ENCODE measurements at places on chromosomes 5 and 9.
A peak's percentile ranks its signal among the peaks of the same experiment; 100 is the strongest.

DNA sequence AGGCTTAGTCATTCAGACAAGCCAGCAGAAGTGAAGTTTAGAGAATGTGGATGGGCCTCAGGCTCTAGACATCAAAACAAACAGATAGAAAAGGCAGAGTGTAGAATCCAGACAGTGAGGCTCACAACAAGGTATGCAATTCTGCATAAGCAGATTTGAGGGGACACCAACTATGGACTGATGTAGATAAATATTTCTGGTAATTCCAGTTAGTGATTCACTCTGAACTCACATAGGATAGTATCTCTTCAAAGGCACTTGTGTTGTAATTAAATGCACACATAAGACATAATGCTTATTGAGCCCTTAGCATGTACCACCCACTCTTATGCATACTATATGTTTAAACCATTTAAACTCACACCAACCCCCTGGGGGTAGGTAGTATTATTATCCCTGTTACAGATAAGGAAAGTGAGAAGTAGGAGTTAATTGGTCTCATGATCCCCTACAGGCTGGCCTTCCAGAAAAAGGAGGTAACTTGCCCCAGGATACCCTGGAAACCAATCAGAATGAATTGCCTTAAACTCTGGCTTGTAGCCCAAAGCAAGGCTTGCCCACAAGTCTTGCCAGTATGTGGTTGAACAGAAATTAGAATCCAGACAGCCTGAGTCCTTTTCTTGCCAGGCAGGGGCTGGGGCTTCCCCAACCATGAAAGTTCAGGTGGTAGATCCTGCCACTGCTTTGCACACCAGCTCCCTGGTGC is 39.5 kb upstream of the HSPB3 start:
- DNase-seq, result no peak

DNA sequence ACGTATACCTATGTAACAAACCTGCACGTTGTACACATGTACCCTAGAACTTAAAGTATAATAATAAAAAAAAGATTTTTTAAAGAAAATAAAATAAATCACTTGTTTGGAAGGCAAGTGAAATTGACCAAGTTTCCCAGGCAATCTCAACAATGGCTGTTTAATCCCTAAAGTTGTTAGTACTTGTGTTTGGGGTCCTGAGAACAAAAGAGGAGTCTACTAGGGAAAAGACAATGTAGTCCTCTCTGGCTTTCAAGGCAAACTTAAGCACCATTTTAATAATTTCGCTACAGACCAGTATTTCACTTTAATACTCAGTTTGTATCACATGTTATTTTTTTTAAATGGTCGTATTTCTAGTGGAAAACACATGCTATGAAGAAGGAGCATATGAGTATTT is 14.2 kb downstream of the CEMIP2 start:
- DNase-seq, result no peak

DNA sequence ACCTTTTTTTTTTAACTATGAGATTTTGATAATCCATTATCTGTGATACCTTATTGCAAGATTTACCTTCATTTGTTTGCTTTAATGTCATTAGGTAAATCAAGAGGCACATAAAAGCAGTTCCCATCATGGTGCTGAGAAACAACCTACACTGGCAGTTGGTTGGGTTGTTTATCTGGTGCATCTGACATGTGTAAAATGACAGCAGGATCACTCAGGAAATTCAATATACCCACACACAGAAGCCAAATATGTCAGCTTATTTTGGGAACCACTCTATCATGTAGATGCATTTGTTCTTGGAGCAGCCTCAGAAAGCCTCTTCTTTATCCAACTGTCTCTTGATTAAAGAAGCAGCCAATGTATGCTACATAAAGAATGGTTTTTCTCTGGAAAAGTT is 7.8 kb upstream of the CCDC192 start:
- no peak for DNase-seq

DNA sequence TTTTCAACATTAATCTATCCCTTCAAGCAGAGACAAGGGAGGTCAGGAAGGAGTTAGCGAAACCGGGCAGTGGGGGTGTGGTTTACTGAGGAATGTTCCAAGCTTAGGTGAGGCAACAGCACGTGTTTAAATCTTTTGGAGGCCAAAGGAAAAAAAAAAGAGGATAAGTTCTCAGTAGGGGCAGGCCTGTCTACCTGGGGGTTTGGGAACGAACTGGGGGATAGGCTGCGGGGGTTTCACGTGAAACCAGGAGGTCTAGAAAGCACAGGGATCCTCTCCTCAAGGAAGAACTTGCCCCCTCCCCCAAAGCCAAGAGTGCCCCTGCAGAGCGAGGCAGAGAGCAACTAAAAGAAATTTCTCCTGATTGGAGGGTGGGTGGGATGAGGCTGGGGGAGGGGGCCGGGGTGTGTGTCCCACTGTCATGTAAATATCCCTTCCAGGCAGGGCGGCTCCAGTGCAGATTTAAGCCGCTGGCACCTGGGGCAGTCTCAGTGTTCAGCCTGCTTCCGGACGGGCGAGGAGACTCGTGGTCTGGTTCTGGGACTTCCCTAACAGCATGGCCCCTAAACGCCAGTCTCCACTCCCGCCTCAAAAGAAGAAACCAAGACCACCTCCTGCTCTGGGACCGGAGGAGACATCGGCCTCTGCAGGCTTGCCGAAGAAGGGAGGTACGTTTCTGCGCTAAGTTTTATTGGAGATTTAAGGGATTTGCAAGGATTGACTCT is 5.5 kb upstream of the SET start:
- no peak for DNase-seq

GRCh38 chr9:128153060-128153946 is 4.0 kb downstream of the LCN2 start:
- no peak for DNase-seq

GRCh38 chr5:151095341-151096000 is 14.6 kb upstream of the TNIP1 start:
- no peak for DNase-seq

DNA sequence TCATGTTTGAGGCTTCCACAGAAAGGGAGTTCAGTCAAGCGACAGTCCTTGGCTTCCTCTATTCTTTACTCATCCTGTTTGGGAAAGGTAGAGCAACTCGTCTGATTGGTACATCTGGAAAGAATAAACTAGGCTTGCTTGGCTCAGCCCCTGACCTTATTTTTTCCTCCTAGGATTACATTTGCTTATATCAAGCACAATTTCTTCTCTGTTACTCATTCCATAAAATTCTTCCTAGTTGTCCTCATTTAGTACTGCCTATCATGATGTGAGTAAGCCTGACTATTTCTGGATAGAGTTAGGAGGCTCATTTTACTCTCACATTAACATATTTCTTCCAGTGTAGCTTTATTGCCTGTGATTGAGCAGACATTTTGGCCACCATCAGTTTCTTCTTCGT is 10.9 kb upstream of the CARNMT1 start:
- peak; percentile 84 for DNase-seq

GRCh38 chr9:37126214-37126788 is 5.9 kb downstream of the ZCCHC7 start:
- no peak for DNase-seq

DNA sequence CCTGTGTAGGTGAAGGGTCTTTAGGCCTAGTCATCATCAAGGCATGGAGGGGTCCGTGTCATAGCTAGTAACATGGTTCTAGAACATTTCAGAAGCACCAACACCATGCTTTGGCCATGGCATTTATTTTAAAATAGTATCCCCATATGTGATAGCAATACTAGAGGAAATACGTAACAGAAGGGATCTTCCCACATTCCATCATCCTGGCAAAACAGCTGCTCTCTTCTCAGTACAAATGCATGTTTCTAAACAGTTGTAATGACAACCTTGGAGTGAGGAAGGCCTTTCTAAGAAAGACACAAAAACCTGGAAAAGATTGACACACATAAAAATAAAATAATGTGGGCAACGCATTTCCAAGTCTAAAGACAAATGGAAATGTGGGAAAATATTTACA is 97.6 kb downstream of the GADD45G start:
- DNase-seq, result no peak

DNA sequence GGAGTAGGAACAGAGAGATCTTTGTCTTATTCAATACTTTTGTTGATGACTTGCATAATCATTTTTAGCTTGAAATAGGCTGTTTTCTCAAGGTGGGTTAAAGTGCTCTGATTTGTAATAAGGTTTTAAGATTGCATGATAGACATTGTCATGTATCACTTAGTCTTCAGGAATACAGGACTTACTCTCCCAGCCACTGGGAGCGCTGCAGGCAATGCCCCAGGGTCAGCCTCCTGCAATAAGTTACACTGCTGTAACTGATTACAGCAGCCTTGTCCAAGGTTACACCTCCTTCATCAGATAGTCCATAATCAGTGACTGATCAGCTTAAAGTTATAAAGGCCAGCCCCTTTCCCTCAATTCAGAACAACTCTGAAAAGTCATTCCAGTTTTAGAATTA is 218.6 kb downstream of the ESM1 start:
- no peak for DNase-seq

DNA sequence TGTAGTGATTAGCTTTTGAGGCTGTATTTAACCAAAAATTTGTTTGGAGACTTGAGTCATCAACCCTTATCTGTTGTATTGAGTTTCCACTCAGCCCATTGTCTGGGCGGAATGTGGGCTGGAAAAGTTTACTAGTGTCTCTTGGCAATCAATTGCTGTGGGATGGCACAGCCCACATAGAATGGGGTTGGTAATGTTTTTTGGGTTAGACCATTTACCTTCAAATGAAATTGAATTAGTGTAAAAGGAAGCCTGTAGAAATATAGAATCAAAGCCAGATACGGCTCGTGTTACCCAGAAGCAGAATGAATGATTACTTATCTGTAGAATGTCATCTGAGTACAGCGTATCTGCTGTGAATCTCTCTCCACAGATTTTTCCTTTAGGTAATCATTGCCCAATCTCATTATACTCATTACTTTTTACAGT is 142.9 kb downstream of the AOPEP start:
- DNase-seq, result peak; percentile 44
